Fibroblast of skin of left quadriceps (primary cell): ENCODE measurements at places on chromosomes 1 and 21.

DNA sequence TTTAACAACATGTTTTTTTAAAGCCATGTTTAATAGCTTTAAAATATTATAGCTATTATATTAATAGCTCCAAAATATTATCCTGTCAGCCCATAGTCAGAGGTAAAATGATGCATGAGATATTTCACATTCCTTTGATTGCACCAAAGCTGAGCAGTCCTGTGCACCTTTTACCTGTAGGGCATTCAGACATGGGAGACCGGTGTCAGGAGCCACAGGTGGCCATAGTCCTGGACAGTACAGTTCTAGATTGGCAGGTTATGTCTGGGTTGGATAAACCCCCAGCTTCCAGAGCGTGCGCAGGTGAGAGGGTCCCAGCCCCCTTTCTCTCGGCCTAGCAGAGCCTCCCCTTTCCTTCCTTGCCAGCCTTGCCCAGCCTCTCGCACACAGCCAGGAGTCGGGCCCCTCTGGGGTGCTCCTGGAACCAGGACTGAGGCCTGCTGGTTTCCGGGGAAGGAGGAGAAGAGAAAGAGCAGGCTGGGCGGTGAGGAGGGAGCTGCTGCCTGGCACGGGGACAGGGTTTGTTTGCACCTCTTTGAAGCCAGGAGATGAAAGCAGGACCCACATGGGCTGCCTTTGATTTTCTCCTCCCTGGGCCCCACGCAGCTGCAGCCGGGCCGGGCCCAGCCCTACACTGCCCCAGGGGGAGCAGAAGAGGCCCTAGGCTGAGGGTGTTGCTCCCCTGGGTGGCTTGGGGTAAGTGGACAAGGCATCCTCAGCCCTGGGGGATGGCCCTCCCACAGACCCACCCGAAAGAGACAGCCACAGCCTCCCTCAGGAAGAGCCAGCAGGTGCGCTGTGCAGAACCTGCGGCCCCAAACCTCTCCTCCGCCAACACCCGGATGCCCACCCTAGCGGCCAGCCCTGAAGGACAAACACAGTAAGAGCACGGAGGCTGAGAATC lies 75.2 kb upstream of the TARDBP start:
- DNase-seq, result no peak

GRCh38 chr21:33135925-33136324 lies 66.0 kb downstream of the OLIG1 start:
- DNase-seq, result no peak

- peak; percentile 62 for DNase-seq
Observed at GRCh38 chr1:51519048-51519864, at the start of gene EPS15. Gene EPS15, minus strand, starts transcription at chr1:51519266. Its CDS starts 35 bp downstream, at chr1:51519231.

- no peak for DNase-seq
Observed at GRCh38 chr1:60998786-60999185, 83.6 kb upstream of the NFIA start.

- peak; percentile 75 for DNase-seq
Observed at GRCh38 chr21:34530261-34530660, 18.3 kb upstream of the KCNE1 start.
